ENCODE measurements at places on chromosomes 12 and 14.
A peak's percentile ranks its signal among the peaks of the same experiment; 100 is the strongest.

DNA sequence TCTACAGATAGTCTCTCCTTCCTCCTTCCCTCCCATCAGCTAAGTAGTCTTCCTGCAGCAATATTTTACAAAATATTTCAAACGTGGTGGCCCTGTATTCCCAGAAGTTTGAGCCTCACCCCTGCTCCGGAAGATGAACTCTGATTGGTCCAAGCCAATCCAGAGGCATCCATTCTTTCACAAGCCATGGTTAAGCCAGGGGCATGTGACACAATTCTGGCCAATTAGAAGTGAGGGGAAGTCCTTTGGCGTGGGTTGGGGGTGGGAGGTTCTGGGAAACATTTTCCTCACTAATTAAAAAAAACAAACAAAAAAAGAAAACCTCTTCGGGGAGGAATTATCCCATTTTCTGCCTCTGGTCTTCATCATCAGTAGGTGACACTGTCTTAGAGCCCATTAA lies 69.4 kb upstream of the GSC start:
- no peak for DNase-seq

- no peak for DNase-seq
Measured at GRCh38 chr12:107448198-107448597, 237.4 kb upstream of the PWP1 start.

GRCh38 chr12:95215949-95216348 lies 1.3 kb downstream of the FGD6 start:
- DNase-seq, result no peak

DNA sequence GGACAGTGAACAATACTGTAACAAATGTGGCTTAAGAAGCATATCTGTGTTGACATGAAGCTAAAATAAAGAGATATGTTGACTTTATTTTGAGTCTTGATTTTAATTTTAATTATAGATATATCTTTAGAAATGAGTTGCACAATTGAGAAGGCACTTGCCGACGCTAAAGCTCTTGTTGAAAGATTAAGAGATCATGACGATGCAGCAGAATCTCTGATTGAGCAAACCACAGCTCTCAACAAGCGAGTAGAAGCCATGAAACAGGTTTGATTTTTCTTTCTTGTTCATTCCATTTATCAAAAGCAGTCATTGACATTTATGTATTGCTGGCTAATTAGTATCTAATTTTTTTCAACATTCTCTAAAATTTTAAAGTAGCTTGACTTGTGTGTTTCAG lies 15.8 kb downstream of the FGFR1OP2 start:
- DNase-seq, result no peak

DNA sequence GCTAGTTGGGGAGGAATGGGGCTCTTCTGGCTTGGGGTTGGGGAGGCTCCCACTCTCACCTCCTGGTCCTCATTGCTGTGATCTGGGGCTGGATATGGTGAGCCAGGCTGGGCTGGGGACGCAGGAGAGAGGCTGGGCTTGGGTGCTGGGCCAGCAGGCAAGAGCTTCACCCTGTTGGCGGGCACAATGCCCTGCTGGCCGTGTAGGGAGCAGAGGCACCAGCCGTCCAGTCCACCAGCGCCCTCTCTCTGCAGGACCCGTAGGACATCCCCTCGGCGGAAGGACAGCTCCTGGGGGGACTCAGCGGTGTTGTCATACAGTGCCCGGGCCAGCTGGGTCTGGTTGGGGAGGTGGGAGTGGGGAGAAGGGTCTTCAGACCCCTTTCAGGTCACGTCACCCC lies 4.5 kb downstream of the EFS start:
- DNase-seq, result no peak

GRCh38 chr12:100539202-100539601 lies 34.3 kb upstream of the GAS2L3 start:
- DNase-seq, result peak; percentile 10

- DNase-seq, result no peak
Measured at GRCh38 chr12:27549801-27550652, 26.0 kb downstream of the PPFIBP1 start.

- DNase-seq, result no peak
Measured at GRCh38 chr14:75411214-75411540, 16.6 kb upstream of the JDP2 start.

- no peak for DNase-seq
Measured at GRCh38 chr12:20398686-20399085, 30.3 kb downstream of the PDE3A start.

GRCh38 chr14:50023671-50024490 lies 92.5 kb downstream of the VCPKMT start:
- DNase-seq, result no peak

- DNase-seq, result peak; percentile 62
Measured at GRCh38 chr12:118061011-118061872, at the start of gene WSB2. WSB2 (minus strand) TSS chr12:118061179; CDS start chr12:118061048, 131 bp downstream.

DNA sequence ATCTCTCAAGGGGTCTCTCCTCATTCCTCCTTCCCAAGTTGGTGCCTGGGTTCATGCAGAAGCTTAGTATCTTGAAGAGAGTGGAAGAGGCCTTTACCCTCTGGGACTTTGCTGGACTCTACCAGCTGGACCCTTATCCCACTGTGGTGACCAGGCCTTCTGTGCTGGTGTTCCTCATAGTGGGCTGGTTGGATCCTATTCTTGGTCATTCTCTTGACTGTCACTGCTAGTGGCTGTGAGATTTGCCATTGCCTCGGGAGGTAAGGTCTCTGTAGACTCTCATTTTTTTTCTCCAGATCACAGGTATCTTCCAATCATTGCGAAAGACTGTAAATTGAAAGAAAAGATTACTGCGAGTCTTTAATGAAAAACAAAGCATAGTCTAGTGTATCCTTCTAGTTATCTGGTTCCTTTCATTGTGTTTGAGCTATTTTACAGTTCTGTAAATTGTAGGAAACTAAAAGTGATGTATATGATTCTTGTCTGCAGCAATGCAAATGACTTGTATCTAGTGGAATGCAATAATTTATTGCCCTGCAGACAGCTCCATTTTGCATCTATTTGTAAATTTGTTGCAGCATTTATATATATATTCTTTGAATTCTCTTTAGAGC lies 217.9 kb downstream of the AEBP2 start:
- no peak for DNase-seq

DNA sequence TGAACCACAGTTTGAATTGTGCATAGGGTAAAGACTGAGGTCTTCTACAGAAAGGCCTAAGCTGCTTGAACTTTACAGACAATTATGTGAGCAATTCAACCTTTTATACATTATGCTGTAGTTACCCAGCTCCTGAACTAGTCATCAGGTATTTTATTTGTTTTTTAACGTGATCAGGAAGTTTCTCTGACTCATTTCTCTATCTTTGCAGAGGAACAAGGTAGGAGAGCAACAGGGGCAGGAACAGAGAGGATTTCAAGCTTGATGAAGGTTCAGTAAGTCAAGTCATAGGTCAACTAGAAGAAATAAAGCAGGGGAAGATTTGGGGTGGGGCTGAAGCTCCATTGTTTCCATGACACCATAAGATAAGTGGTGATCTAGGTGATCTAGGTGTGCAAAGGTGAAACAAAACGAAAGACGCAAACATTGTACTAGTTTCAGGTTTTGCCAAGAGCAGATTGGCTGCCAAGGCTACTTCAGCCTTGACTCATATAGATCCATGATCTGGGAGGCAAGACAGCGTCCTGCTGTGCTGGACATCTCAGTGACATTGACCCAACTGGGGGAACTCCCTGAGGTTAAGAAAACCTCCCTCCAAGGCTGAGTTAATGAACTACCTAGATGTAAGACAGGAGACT lies 198.1 kb downstream of the DAD1 start:
- no peak for DNase-seq

- peak; percentile 24 for DNase-seq
Measured at GRCh38 chr12:4356041-4356327, 23.5 kb downstream of the FGF23 start.

DNA sequence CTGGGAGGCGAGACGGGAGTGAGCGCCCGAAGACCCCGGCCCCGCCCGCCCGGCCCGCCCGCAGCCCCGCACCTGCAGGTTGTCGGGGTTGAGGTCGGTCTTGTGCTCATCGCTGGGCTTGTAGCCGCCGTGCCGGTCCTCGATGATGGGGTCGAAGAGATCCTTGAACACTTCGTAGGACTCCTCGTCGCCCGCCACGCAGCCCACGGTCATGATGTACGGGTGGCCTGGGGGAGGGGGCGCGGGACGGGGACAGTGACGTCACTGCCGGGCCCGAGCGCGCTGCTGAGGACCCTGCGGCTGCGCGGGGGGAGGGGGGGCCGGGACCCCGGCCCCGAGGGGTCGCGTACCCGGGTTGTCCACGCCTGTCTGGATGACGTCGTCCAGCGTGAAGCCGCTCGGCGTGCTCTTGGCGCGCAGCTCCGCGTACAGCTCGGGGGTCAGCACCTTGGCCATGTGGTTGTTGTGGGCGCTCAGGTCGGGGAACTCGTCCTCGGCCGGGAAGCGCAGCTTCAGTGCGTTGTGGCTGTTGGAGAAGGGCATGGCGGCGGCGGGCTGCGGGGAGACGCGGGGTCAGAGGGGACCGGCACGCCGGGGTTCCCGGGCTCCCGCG lies 573 bp downstream of the CKB start:
- no peak for DNase-seq

GRCh38 chr12:4369548-4369947 lies 10.0 kb downstream of the FGF23 start:
- DNase-seq, result no peak

DNA sequence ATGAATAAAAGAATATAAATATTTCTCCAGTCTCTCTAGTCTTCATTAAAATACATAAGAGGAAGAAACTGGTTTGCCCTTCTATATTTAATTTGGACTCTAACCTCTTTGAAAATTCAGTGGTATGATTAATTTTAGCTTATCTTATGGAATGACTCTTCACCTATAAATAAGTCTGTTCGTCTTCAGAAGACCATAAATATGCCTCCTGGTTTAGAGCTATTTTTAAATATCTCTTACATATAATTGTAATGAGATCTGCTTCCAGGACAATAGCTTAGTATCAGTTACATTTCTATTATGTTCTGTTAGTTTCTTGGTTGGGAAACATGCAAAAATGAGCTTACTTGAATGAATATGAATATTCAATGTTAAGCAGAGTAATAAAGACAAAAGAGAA lies 257.5 kb upstream of the HMGA2 start:
- no peak for DNase-seq

DNA sequence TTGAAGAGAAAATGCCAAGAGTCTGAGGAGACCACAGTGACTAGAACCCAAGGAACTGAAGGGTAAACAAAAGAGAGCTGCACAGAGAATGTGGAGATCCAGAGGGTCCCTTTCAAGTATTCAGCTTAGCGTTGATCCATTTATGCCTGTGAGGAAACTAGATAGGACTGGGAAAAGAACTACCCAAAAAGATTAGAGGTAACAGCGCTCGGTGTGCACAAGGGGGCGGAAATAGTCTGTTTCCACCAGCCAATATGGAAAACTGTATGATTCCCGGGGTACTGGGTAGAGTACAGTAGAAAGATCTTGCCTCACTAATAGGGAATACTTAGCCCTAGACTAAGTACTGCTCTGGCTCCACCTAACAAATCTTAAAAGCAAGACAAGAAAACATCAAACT lies 135.5 kb downstream of the DPF3 start:
- DNase-seq, result no peak

- no peak for DNase-seq
Measured at GRCh38 chr12:106254724-106255123, 6.9 kb upstream of the CKAP4 start.

GRCh38 chr12:49797449-49797776 lies 30.8 kb downstream of the NCKAP5L start:
- DNase-seq, result no peak

DNA sequence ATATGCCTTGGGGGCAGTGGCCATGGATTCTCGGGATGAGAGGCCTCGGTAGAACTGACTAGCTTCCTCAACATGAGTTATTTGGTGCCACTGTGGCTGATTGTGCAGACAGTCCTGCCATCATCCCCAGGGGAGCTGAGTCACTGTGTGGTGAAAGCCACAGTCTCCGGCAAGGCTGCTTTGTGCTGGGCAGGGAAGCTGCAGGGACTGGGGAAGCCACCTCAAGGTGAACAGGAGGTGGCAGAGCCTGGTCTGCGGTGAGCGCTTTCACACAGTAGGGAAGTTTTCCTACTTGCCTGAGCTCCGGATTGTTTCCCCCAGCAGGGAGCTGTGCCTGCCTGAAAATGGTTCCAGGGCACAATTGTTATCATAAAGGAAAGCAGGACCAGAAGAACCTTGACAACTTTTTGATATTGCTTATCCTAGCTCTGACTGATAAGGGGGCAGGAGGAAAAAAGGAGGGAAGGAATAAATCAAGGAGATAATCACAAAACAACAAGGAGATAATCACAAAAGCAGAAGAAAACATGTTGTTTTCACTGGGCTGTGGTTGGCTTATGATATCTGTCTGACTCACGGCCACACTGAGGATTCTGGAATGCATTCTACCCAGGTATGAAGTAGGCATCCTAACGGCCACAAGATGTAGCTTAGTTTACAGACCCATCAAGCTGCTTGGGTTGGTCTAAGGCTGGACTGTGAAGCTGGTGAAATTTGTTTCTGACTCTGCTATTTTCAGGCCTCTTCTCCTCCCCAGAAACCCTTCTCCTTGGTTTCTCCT lies 32.2 kb upstream of the GNG2 start:
- peak; percentile 56 for DNase-seq

GRCh38 chr12:8123124-8123912 lies at the start of gene CLEC4A:
CLEC4A (plus strand) TSS chr12:8123617; CDS start chr12:8123879, 262 bp downstream.
- DNase-seq, result no peak

- no peak for DNase-seq
Measured at GRCh38 chr12:132582058-132582420, 28.3 kb downstream of the LRCOL1 start.

DNA sequence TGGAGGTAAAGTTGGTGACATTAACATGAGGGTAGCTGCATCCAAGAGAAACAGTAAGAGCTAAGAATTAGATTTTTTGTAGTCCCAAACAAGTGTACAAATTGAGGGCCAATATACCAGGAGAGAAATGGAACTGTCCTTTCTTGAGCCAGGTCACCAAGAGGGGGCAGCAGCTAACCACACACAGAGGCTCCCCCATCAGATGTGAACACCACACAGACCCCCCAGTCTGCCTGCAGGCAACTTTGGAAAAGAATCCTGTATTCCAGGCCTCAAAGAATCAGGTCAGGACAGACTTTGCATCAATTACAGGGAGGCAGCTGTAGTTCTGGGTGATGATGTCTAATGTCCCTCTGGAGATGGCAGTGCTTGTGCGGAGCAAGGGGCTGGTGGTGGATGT lies 77.9 kb downstream of the SPTB start:
- DNase-seq, result no peak

GRCh38 chr12:10824957-10825356 lies 1.2 kb downstream of the TAS2R10 start:
- no peak for DNase-seq

- no peak for DNase-seq
Measured at GRCh38 chr12:70330158-70330557, 35.9 kb upstream of the KCNMB4 start.

GRCh38 chr12:129848876-129849275 lies 54.9 kb downstream of the TMEM132D start:
- DNase-seq, result no peak

DNA sequence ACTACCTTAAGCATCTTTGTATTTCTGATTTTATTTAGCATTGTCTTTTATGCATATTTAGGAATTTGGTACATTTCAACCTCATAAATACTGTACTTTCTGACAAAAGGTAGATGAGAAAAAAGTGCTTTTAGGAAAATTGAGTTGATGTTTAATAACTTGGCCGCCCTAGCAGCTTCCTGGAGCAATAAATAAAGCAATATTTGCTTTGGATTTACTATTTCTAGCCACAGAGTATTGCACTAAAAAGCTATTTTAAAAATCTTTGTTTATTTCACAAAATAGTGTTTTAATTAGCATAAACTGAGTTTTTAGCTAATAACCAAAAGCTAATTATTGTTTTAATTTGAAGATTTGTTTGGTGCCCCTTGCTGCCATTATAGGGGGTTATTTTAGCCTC lies 9.5 kb downstream of the PAPOLA start:
- DNase-seq, result no peak

Measured in stimulated activated CD4-positive, alpha-beta T cell treated with anti-CD3 and anti-CD28 coated beads, Interleukin-4, amount 100 ng/mL, for 1 hour (primary cell).